ENCODE measurements at places on chromosomes 11 and 22.

GRCh38 chr11:118530180-118530682 lies 761 bp upstream of the TMEM25 start:
- DNase-seq = no peak

DNA sequence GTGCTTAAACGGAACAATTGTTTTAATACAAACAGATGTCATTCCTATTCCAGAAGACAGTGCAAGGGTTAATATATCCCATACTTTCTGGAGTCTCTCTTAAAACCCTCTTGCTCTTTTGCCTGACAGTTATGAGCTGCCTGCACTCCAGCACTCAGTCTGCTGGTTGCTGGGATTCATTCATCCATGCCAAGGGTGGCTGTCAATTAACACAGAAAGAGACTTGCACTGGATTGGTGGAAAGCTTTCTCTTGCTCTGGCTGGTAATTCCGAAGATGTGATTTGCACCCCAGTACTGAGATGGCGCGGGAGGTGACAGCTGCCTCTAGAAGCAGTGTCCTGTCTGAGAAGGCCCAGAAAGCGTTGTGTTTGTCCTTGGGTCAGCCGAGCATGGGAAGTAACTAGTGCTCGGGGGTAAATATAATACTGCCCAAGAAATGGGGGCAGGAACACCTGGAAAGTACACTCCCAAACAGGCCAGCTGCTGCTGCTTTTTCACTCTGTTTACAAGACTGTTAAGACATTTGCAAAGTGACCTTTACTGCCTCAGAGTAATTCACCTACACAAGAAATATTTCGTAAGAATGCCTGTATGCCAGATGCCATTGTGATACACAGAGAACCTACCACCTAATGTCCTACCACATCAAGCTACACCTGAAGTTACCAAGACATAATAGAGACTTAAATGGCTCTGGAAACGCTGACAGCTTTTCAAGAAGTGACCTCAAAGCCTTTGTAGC lies 20.5 kb downstream of the SCUBE2 start:
- DNase-seq = no peak

DNA sequence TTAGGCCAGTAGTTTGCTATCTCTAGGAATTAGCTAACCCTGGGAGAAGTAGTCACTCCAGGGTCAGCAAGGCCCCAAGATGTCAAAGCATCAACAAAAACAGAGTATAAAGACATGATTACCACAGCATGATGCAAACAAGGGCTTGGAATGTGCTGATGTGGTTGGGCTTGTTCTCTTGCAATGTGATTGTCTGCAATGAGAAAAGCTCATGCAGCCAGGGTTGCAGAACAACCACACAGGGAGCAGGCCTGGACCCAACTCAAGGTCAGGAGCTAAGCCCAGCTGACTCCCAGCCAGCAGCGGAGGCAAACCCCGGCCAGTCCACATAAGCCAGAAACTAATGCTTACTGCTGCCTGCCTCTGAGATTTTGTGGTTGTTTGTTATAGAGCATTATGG lies 132.4 kb upstream of the ZC3H12C start:
- no peak for DNase-seq

DNA sequence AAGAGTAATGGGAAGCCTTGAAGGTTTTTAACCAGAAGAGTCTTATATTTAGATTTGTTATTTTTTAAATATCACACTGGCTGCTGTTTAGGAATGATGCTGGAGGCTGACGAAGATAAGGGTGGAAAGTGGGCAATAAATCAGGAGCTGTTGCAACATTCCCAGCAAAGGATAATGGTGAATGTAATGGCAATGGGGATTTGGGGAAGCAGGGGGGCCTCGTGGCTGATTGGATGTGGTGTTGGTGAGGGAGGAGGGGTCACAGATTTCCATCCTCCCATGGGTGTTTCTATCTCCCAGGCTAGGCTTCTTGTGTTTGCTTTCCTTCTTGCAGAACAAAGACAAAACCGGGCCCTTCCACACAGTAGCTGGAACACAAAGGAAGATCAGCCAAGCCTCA lies 80.8 kb downstream of the PIWIL4 start:
- no peak for DNase-seq

- no peak for DNase-seq
Measured at GRCh38 chr11:102546923-102547471, 16.4 kb upstream of the MMP7 start.

DNA sequence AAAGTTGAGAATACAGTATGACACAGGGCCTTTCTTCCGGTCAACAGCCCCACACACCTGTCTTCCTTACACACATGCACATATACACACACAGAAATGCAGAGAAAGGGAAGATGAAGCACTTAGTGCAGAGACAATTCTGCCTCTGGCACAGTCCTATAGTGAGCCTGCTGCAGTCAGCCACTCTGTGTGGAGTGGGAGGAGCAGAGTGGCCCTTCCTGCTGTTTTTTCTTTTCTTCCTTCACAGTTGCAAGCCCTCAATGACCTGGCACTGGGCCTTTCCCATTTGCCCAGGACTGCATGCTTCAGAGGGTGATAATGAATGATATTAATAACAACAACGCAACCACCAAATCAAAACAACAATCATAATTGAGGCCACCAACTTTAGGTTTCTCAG lies 527.0 kb upstream of the B3GAT1 start:
- DNase-seq = no peak

DNA sequence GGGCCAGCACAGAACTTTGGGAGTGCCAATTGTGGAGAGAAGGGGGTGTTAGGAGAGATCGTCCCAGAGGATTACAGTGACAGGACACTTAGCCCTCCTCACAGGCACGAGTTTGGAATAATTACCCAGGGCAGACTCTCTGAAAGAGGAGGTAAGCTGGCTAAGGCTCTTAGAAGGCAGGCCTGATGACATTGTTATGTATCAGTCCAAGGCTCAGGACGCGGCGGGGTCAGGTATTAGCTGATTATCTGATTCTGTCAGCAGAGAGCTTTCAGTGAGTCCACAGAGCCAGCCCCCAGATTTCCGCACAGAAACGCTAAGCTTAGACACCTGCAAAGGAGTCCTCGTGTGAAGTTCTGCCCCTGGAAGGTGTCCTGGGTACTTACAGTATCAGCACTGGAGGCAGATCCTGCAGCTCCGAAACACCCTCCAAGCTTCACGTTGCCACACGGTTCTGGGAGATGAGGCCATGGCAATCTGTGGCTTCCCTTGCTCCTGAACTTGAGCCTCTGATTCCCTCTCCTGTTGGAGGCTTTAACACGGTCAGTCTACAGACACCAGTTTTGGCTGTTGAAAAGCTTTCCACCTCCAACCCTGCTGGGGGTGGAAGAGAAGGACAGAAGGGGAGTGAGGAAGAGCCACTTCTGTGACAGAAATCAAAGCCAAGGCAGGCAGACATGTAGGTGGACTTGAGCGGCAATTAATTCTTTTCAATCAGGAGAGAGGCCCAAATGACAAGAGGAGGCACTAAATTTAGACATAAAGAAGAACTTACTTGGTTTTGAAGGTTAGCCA lies 123.6 kb upstream of the CADM1 start:
- DNase-seq = no peak

- DNase-seq = no peak
Measured at GRCh38 chr22:17281440-17281841, 62.2 kb upstream of the ADA2 start.

GRCh38 chr22:44196731-44197131 lies 16.0 kb downstream of the PARVG start:
- no peak for DNase-seq

DNA sequence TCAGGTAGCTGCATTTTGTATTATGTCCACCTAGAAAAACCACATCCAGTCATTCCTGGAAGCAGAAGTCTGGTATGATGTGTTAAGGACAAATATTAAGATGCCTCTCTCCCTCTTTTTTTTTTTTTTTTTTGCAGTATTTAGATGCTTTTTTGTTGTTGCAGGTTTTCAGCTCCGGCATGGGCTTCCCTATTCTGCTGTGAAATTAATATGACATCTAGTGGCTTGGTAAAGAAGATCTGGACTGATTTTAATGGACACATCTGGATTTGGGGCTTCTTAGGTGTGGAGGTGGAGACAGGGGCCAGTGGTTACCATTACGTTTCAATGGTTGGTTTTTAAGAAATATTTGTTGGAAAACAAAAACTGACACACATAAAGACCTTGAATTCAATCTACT lies 47.5 kb upstream of the RASSF10 start:
- no peak for DNase-seq

DNA sequence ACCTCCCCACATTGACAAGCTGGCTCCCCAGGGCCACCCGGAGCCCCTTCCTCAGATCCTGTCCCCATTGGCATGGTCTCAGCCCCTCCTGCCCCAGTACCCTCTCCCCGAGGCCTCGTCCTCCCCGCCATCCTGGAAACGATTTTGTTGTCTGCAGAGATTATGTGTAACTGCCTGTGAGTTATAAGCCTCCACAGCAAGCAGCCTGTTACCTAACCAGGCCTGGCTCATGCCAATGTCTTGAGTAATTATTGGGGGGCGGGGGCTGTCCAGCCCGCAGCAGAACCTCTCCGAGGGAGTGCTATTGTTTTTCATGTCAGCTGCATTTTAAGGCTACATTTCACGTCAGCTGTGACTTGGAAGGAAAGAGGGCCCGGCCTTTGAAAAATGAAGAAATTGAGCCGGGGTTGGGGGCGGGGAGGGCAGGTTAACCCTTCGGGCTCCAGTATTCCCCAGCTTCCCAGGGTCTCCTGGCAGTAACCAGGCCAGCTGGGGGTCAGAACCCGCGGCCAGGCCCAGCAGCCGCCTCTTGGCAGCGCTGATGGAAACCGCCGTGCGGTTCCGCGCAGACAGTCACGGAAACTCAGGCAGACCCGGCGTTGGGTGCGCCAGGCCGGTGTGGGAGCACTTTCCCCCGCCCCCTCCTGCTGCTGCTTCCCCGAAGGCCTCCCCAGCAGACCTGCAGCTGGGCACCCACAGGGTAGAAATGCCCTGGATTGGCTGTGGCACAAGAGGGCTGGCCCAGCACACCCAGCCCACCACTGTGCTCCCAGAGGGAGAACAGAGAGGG lies 59.5 kb downstream of the CDKN1C start:
- no peak for DNase-seq

DNA sequence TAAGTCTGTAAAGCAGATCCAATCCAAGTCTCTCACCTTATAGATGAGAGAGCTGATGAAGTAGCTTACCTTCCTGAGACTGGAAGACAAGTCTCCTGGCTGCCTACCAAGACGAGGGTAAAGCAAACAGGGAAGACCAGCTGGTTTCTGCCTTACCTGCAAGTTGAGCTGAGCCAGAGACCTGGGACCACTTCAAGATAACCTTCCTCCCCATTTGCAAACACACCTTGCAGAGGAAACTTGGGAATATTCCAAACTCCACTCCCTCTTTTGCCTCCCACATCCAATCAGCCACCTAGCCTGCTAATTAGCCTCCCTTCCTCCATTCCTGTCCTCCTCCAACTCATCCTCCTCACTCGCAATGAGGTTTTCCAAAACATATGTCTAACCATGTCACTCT lies 23.4 kb upstream of the ROBO3 start:
- no peak for DNase-seq

GRCh38 chr11:96310236-96310635 lies 32.8 kb downstream of the MAML2 start:
- DNase-seq = no peak

DNA sequence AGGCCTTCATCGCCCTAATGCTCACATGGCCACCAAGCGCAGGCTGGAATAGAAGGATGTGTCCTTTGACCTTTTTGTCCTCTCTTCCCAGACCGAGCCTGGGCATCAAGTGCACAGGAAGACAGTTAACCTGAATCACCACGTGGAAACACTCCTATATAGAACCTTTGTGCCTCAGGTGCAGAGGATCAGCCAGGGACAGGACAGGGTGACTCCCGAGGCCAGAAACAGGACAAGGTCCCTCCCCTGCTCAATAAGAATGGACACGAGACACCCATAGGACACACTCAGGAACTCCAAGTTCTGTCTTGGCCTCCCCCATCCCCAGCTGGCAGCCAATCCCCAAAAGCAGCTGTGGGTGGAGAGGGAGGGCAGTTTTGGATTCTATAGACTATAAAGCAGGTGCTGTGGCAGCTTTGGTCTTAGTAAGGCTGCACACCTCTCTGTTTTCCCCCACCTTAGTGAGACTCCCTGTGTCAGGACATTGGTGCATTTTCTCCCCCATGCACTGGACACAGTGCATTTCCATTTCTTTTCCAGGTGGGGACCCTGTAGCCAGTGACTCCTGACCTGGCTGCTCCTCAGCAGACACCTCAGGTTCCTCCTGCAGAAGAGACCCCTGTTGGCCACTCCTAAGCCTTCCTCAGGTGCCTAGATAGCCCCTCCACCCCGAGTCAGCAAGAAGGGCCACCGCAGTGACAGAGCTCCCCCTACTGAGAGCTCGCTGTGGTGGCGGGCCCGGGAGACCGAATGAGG lies 43.6 kb upstream of the POU2AF1 start:
- no peak for DNase-seq

GRCh38 chr11:3738241-3738640 lies 59.1 kb downstream of the NUP98 start:
- DNase-seq = no peak

GRCh38 chr22:31477329-31477728 lies 12.3 kb downstream of the EIF4ENIF1 start:
- no peak for DNase-seq

DNA sequence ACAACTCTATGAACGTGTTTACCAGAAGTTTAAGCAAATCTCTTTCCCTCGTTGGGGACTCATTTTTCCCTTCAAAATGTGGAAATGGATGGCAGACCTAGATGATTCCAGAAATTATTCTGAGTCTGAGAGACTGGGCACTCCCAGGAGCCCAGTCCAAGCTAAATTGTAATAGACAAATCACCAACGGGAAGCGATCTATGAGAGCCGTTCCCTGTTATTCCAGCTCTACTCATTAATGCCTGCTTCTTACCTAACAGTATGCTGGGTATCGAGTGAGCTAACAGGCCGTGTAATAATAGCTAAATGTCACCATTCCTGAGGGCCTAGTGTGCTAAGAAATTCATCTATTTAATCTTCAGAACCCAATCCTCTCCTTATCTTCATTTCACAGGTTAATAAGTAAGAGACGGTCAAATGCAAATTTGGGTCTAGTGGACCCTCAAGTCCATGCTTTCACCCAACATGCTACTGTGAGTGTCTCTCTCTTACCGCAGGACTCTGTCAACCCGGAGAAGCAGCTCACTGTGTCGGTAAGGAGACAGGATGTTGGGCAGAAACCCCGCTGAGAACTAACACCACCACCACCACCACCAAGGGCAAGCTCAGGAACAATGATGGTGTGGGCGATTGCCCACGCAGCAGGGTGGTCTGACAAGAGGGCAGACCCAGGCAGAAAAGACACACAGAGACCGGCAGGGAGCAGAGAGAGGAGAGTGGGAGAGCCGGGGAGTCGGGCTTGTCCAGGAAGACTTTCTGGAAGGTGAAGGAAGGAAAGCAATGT lies 57.1 kb upstream of the TIMP3 start:
- DNase-seq = no peak

GRCh38 chr11:129331217-129331616 lies 44.4 kb upstream of the BARX2 start:
- no peak for DNase-seq

GRCh38 chr11:92137747-92138146 lies 86.9 kb upstream of the FAT3 start:
- no peak for DNase-seq

GRCh38 chr11:18171377-18172000 lies 1.1 kb upstream of the MRGPRX4 start:
- no peak for DNase-seq

- no peak for DNase-seq
Measured at GRCh38 chr11:105489446-105489845, 120.4 kb upstream of the GRIA4 start.

- DNase-seq = no peak
Measured at GRCh38 chr11:70397336-70397982, 870 bp upstream of the CTTN start.
